Kasumi-1 (cell line): ENCODE measurements at places on chromosomes 2 and 18.

- DNase-seq: peak; percentile 14
Observed at GRCh38 chr2:180523621-180524340, 456.6 kb upstream of the UBE2E3 start.

DNA sequence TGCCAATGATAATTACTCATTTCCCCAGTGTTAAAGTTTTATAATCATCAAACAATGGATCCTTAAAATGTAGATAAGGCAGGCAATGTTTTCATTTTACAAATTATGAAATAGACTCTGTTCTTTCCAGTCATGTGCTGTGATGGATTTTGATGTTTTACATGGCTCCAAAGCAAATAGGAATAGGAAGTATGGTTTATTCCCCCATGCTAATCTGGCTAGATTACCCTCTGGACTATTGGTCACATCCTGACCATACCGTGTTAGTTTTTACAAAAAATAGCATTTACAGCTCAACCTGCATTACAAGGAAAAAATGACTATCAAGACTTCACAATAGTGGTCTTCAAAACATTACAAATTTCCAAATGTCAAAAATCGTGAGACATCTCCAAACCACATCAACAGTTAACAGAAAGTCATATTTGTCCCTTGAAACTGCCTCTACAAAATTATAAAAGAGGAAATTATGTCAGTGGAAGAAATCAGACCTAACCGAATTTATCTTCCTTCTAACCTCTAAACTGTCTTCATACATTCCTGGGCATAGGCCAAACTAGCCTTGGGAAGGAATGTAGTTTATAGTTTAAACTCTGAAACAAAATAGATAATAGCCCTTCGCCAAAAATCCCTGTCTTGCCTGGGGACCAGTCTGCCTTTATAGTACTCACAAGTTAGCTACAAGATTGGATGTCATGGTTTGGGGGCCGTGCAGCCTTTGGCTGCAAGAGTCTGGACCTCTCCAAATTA is 1941.2 kb upstream of the CELF4 start:
- no peak for DNase-seq

- no peak for DNase-seq
Observed at GRCh38 chr18:37565101-37565976, at the start of gene CELF4. Gene CELF4 (minus strand): TSS chr18:37565798.

DNA sequence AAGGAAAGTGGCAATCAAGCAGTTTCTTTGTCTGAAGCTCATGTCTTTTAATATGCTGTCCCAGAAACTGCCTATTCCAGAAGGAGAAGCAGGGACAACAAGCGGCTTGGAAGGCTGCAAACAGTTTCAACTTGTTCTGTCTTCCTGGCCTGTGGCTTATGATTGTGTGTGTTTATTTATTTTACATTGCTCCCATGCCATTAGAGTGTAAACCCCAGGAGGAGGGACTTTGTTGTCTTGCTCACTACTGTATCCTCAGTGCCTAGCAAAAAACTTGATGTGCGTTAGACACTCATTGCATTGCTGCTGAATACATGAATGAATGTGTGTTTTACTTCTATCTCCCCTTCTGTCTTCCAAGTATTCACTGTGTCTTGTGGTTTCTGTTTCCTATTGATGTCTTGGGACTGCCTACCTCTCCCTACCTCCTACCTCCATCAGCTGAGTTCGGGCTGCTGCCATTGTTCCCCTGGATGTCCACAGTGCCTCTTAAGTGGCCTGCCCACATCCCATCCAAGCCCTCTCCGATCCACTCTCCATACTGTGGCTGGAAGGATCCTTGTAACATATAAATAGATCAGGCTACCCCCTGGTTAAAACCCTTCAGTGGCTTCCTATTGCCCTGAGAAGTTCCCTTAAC is 261.4 kb downstream of the DYSF start:
- no peak for DNase-seq

- DNase-seq: no peak
Observed at GRCh38 chr18:40341701-40342100, 1613.3 kb upstream of the PIK3C3 start.

- DNase-seq: peak; percentile 5
Observed at GRCh38 chr18:25062720-25063119, 289.2 kb downstream of the ZNF521 start.

- no peak for DNase-seq
Observed at GRCh38 chr2:36667931-36668330, 28.6 kb upstream of the VIT start.

- no peak for DNase-seq
Observed at GRCh38 chr2:7951490-7951889, 730.4 kb upstream of the ID2 start.

- no peak for DNase-seq
Observed at GRCh38 chr18:62998443-62998842, 283.1 kb downstream of the PHLPP1 start.

DNA sequence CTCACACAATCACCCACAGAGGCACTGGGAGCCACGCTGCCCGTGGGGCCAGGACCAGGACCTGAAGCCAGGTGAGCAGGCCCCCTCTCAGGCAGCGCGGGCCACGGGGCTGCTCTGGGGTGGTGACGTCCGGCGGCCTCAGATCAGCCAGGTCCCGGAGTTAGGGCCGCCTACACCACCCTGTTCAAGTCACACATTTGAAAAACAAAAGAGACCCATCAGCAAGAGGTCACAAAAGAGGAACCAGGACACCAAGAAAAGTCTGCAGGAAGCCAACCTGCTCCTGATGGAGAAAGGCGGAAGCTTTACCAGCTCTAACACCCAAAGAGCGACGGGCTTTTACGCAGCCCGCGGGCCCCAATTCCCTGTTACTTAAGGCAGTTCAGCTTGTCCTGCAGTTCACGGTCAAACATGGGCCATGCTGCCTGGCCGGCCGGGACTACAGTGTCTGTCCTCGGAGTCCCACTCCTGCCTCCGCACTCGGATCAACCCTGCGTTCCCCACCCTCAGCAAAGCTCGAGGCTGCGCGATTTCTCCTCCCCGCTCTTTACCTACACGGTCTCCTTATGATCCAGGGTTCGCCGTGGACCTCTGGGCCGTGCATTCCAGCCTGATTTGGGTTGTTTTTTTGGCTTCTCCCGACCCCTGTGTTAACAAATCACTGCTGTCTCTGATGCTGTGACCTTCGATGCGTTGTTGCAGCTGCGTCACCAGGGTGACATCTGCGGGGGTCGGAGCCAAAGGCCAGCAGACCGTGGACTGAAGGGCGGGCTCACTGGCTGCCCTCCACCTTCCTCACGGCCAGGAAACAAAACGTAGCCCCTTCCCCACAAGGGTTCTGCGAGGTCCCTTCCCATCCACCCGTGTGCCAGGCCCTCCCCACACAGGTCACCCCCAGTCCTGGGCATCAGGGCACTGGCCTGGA is 31.0 kb downstream of the SNORC start:
- peak; percentile 52 for DNase-seq

DNA sequence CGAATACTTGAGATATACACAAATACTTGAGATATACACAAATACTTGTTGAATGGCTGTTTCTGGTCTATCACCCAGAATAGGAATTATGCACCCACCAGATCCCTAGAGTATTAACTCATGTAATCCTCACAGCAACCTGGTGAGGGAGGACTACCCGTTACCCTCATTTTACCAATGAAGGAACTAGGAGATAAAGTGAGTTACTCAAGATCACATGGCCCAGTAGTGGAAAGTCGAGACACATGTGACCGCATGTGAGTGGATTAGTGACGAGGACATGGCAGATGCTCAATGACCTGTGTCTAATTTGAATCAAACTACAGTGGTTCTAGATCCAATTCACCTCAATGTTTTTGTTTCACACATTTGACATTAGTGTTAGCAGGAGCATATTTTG is 2.4 kb downstream of the MOGAT1 start:
- no peak for DNase-seq

DNA sequence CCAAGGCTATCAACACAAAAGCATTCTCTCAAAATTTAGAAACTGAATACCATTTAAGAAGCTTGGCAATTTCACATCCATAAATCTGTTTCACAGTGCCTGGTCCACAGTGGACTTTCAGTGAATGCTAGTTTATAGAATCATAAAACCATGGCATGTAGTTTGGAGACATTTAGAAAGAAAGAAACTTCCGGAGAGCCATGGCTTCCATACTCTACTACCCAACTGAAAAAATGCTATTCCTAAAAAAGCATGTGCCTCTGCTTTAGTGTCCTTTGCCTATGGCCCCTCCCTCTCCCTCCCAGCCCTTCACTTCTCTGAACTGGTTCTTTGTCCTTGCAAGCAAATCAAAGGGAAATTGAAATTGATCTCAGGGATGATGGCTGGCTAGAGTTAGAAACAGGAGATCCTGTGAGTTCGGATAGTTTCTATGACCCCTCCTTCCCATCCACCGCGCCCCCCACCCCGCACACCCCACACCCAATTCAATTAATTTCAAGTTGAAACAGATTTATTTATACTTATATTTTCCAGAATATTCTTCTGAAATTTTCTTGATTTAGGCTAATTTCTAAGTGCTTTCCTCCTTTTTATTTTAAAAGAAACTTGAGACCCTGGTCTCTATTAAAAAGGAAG is 248.3 kb downstream of the TRIB2 start:
- no peak for DNase-seq

DNA sequence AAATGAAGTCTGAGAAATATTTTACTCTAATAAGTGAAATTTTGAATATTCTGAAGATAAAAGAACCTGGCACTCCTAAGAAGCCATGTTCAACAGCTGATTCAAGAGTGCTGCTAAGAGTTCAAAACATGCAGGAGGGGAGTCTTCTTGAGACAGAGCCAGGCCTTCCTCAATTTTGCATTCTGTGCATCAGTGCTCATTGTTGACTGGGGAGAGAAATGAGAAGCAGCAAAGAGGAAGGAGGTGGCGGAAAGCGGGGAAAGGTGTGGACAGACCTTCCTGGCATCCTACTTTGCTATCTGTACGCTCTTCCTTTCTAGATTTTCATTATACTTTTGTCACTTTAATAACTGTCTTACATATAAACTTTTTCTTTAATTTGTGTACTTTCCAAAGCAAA is 29.7 kb upstream of the TXNDC2 start:
- DNase-seq: peak; percentile 31

GRCh38 chr18:49013961-49014604 is 63.3 kb upstream of the SMAD7 start:
- no peak for DNase-seq

- DNase-seq: no peak
Observed at GRCh38 chr18:22032392-22032961, 136.9 kb upstream of the GATA6 start.
